Renal cortical epithelial cell (primary cell): ENCODE measurements at places on chromosomes 3 and 15.

DNA sequence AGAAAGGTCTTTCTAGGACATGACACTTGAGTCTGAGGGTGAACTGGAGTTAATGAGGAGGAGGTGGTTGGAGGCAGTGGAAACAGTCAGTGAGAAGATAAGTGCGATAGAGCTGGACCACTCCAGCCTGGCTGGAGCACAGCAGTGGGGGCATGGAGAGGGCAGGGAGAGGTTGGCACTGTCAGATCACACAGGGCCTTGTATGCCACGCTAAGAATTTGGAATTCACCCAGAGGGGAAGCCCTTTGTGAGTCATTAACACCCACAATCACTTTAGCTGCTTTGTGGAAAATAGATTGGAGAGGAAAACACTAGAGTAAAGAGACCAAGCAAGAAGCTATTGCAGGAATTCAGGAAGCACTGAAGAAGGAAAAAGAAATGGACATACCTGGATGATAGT lies 83.3 kb downstream of the ZNF621 start:
- DNase-seq, result peak; percentile 81

DNA sequence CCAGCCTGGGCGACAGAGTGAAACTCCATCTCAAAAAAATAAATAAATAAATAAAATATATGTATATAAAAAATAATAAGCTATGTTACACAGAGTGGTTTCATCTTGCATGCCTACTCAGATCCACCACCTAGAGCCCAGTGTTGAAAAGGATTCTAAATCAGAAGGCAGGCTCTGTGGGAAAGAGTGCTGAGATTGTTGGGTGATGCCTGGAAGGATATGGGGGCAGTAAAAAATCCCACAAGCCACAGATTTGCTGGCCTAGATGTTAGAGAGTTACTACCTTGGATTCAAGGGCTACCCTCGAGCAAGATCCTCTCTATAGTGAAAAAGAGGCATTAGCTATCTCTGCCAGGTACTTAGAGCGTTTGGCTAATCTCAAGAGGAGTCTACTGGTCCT lies 144.3 kb downstream of the STAC start:
- no peak for DNase-seq

DNA sequence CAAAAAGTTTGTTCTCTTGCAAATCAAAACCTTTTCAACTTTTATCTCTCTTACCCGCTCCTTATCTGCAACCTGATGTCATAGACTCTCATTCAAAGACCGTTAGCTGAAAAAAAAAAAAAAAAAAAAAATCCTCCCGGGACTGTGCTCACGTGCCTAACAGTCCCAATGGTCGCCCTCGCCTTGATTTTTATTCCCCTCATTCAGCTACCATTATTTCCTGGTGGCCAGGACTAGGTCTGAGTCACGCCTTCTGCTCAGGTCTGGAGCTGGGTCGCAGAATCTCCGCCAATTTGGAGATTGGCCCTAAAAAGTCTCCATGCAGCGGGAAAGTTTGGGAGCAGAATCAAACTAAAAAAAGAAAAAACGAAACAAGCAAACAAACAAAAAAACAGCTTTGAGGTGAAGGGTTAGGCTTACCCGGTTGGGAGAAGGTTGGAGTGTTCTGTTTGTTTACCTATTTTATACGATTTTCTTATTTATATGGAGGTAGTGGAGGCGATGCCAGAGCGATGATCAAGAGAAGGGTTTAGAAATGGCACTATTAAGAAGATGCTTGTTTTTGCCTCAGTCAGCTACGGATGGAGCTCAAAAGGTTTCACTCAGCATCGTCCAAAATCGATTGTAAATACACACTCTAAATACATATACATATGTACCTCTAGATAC lies 51.1 kb downstream of the ZIC4 start:
- DNase-seq, result no peak

- no peak for DNase-seq
These were observed 207.9 kb upstream of the TBL1XR1 start for GRCh38 chr3:177405191-177405672.

DNA sequence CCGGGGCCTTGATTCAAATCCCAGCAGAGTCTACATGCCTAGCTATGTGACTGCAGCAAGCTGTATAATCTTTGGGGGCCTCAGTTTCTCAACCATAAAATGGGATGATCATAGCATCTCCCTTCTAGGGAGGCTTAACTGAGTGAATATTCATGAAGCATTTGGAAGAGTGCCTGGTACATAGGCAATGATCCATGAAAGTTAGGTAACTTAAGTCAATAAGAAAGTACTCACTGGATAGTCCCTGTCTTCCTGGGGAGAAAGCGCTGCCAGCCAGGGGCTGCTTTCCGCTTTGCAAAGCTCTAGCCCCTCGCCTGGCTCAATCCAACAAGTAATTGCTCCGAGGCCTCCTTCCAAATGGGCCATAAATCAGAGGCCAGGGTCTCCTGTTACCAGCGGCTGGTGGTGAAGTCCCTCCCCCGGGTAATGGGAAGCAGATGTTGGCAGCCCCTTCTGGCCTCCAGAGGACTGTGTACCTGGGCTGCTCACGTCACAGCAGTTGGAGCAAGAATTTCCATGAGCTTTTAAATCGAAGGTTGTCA lies 521.9 kb upstream of the PROK2 start:
- peak; percentile 89 for DNase-seq

GRCh38 chr3:135565546-135565945 lies 400.0 kb upstream of the PPP2R3A start:
- no peak for DNase-seq

- DNase-seq, result no peak
These were observed 12.1 kb upstream of the CLPX start for GRCh38 chr15:65197337-65197645.

DNA sequence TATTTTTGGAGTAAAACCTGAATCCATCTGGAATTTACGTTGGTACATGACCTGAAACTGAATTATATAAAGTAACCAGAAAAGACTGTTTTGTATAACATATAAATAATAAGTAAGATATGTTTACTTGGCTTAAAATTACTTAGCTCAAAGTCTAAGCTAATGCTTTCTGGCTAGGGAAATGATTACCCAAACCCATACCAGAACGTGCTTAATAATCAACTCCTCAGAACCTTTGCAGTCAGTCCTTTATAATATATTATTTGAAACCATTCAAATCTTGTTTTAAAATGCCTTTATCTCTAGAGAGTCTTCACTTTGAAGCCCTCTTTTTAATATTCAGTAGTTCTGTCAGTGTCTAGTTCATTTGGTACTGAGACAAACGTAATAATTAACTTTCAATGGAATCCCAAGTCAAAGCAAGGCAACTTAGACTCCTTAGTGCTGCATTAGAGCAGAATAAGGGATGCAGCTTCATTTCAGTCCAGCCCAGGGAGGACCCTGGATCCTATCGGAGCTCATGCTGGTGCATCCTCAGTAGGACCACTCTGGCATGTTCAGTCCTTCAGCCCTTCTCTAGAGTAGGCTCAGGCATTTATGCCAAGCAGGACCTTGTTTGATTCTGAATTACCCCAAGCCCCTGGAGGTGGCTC lies 81.6 kb downstream of the MME start:
- DNase-seq, result peak; percentile 61
